ENCODE measurements at places on chromosomes 11 and 22.

- no peak for DNase-seq
These were observed 26.2 kb downstream of the MCM5 start for GRCh38 chr22:35425971-35426800.

GRCh38 chr11:109958821-109959166 is 134.4 kb upstream of the ZC3H12C start:
- DNase-seq, result no peak

- no peak for DNase-seq
These were observed 10.3 kb downstream of the MYEOV start for GRCh38 chr11:69304258-69304657.

DNA sequence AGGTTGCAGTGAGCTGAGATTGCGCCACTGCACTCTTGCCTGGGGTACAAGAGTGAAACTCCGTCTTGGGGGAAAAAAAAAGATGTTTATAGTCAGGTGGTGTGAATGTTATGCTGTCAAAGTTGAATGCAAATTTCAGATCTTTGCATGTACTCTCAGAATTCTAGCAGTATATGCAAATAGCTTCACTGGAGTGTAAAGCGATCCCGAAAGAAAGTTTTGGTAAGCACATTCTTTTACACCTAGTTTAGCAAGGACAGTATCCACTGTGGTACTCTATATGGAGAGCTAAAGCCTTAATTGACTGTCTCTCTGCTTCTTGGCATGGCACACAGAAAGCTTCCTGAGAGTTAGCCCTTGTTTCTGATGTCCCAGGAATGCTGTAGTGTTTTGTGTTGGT is 4.0 kb downstream of the JAM3 start:
- DNase-seq, result no peak

GRCh38 chr11:11975201-11976092 is 33.0 kb downstream of the DKK3 start:
- no peak for DNase-seq

GRCh38 chr11:2268729-2269600 is 1.4 kb downstream of the ASCL2 start:
- no peak for DNase-seq

GRCh38 chr11:117824571-117825537 is at the start of gene FXYD2:
Gene FXYD2, minus strand, starts transcription at chr11:117824744. Its CDS starts 66 bp downstream, at chr11:117824678.
- DNase-seq, result no peak

- DNase-seq, result no peak
These were observed 24.7 kb upstream of the TIMP3 start for GRCh38 chr22:32776802-32777201.

DNA sequence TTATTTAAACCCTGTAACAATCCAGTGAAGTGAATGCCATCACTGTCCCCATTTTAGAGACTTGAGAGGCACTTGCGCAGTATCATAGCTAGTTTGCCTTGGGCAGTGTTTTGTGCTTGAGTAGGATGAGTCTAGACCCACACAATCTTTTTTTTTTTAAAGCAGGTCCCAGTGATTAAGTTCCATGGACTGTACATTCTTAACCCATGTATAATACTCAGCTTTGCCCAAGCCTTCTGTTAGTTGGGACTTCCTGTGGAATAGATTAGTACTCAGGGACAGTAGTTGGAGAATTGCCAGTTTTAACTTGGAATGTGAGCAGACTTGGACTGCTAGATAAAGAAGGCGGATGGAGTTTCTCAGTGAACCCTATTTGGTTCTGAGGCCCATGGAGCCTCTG is 108.6 kb upstream of the RASSF10 start:
- no peak for DNase-seq

- DNase-seq, result no peak
These were observed 25.3 kb downstream of the CD82 start for GRCh38 chr11:44590769-44591168.

GRCh38 chr22:45238076-45238956 is 2.4 kb downstream of the KIAA0930 start:
- DNase-seq, result peak; percentile 87

DNA sequence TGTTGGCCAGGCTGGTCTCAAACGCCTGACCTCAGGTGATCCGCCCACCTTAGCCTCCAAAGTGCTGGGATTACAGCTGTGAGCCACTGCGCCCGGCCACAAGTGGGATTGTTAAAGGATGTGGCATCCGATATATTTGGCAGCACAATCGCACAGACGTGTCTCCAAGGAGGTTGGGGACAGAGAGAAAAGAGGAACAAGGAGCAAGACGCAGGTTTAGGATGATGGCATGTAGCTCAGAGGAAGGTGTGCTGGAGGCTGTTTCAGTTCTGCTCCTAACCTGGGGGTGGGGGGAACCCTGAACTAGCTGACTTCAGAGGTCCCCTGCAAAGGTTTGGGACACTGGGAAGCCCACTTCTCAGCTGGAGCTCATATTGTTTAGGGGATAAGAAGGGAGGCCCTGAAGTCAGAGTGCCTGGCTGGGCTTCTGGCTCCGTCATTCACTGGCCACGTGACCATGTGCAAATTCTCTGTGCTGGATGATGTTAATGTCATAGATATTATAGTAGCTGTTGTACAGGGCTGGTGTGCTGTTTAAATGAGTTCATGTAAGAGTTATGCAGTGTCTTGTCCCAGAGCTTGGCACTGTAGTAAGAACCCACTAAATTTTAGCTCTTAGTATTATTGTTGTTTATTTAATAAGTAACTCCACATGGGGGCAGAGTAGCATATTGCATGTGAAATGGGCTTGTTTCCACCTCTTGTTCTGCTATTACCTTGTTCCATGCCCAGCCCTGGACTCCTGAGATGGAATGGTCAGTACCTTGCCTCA is 129.7 kb downstream of the ST3GAL4 start:
- DNase-seq, result no peak

DNA sequence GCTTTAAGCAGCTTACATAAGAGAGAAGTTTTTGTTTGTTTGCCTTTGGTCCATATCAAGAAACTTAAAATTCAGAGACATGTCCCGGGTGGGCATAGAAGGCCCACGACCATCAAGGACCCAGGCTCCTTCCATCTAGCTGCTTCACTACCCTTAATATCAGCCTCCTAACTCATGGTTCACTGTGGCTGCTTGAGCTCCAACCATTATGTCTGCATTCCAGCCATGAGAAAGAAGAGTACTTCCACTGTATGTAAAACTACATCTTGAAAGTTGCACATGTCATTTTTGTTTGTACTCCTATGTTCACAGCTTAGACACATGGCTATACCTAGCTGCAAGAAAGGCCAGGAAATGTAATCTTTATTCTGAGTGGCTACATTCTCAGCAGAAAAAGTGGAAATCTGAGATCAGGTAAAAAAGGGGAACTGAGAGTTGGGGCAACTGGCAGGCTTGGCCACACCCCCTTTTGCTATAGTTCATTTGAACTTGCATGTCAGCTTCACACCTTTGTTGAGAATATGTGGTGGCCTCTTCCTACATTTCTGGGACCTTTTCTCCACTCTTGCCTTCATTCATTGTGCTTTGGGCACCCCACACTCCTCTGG is 81.3 kb upstream of the TP53I11 start:
- DNase-seq, result no peak

DNA sequence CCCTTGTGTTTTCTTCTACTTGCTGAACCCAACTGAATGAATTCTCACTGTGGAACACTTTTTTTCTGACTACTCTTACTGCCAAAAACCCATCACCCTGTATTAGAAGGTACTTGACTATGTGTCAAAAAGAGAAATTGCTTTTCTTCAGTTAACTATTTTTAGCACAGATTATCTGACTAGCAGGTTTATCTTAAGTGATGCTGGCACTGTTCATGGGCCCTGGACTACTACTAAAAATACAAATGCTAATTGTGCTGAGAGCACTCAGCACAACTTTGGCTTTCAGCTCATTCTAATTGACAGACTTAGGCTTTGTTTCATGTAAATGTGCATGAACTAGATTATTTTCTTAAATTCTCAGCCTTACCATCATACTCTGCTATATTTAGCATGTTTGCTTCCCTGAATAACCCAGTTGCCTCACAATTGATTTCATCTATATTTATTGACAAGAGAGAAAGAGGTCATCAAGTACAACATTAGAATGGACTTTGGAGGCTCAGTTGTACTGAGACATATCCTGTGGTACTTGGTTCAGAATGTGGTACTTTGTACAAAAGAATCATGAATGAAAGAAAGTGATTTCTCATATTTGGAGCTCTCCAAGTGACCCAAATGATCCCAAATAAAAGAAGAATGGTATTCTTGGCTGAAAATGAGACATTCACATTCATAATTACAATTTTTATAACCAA is 478.3 kb downstream of the KCNA4 start:
- DNase-seq, result no peak

DNA sequence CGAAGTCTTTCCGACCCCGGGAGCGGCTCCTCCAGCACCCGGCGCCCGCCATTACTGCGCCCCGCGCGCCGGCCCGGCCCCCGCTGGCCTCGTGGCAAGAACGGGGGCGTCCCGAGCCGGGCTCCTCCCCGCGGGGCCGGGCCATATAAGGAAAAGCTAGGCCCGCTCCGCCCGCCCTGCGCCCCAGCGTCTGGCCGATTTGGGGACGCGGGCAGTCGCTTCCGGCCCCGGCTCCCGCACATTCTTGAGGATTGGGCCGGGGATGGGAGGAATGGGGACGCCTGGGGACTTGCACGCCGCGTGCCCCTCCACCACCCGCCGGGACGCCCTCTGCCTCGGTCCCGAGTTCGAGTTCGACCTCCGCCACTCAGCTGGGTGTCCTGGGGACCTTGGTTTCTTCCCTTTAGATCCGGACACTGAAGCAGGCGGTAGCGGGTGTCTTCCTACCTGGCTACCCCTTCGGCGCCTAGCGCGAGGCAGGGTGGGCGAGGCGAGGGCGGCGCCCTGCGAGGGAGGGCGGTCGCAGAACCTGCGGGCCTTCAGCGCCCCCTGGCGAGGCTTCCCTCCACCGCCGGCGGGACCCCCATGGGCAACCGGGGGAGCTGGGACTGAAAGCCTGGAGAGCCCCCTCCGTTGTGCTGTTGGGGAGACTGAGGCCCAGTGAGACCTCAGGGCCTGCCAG is 3.8 kb downstream of the SMTN start:
- DNase-seq, result no peak

DNA sequence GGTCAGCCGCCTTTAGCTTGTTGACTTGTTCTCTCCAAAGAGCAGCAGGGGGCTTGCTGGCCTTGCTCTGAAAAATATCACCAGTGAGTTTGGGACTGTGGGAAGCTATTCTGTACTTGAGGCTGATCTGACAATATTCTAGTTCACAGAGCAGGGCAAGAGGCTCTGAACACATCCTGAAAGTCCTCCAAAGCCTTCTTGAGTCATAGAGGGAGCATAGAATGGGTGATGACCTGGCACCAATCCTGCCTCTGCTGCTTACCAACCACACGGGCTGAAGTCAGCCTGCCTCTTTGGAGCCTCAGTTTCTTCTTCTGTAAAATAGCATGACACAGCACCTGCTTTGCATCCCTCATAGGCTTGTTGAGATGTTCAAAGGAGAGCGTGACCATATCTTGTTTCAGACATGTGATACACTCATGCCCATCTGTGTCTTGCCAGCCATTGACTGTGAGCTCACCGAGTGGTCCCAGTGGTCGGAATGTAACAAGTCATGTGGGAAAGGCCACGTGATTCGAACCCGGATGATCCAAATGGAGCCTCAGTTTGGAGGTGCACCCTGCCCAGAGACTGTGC is 96.6 kb downstream of the RRAS2 start:
- DNase-seq, result no peak

DNA sequence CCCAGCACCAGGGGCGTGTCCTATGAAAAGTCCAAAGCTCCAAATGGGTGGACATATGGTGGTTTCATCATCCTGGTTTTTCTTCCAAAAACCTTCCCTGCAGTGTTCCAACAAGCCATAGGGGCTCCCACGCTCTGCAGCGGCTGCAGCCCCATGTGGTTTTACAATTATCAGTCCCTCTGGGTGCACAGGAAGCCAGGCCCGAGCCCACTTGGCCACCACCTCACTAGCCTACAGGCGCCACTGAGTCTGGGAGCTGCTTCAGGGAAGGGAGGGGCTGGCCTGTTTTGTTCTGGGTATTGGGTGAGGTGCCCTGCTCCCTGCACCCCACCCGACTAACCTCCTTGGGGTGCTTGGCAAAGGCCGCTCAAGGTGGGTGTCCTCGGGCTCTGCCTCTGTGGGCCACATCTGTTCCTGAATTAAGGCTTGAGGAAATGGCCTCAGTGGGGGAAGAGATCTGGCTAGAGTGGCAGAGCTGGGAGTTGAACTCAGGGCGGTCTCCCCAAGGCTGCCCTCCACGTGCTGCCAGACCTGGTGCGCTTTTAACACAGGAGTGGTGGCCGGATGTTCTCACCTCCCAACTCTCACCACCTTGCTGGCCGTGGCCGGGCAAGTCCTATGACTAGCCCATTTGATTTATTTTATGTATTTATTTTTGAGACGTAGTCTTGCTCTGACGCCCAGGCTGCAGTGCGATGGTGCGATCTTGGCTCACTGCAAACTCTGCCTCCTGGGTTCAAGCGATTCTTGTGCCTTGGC is 5.3 kb upstream of the CDC42BPG start:
- DNase-seq, result no peak

GRCh38 chr11:123829745-123830144 is 23.6 kb upstream of the OR6M1 start:
- no peak for DNase-seq

- DNase-seq, result no peak
These were observed 51.6 kb upstream of the DEUP1 start for GRCh38 chr11:93278976-93279375.

DNA sequence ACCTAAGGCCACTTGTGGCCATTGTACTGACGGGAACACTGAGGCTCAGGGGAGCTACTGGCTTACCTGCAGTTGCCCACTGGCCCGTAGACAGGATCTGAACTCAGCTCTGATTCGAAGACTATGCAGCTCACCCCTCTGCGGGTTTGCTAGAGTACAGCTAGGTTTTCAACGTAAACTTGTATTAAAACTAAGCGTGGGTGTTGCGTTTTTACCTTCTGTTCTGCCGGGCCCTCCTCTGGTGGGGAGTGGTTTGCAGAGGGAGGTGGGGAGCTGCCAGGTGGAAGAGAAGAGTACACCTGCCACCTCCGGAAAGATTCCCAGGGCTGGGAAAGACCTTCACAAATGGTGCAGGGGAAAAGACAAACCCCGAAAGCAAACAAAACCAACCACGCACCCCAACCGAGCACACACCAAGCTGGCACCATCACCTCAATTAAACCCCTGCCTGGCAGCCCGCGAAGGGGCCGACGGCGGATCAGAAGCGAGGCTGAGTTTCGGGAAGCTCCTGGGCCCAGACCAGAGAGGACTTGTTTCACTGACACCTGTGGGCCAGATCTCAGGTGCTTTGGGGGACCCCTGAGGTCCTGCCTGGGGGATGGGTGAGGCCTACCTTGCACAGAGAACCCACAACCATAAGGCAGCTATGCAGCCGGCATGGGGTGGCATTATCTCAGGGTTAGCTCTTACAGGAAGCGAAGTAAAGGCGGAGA is 37.7 kb downstream of the SHISAL1 start:
- no peak for DNase-seq

- no peak for DNase-seq
These were observed 1.2 kb downstream of the JAML start for GRCh38 chr11:118223570-118223969.

DNA sequence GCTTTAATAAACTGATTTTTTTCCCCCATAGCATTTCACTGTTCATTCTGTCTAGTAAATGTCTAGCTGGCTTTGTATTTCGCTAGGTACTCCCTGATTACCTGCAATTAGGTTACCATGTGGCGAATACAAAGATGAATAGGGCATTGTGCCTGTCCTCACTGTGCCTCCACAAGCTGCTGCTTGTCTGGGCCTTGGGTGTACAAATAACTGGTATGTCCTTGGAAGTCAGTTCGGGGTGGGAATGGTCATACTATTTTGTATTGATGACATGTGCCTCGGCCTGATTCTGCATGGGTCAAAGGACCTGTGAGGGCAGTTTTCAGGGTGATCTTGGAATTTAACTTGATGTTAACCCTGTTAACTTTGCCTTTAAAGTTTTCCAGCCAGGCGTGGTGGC is 11.4 kb downstream of the RBM4 start:
- no peak for DNase-seq
